ENCODE measurements at places on chromosomes 12 and 14.
A peak's percentile ranks its signal among the peaks of the same experiment; 100 is the strongest.

DNA sequence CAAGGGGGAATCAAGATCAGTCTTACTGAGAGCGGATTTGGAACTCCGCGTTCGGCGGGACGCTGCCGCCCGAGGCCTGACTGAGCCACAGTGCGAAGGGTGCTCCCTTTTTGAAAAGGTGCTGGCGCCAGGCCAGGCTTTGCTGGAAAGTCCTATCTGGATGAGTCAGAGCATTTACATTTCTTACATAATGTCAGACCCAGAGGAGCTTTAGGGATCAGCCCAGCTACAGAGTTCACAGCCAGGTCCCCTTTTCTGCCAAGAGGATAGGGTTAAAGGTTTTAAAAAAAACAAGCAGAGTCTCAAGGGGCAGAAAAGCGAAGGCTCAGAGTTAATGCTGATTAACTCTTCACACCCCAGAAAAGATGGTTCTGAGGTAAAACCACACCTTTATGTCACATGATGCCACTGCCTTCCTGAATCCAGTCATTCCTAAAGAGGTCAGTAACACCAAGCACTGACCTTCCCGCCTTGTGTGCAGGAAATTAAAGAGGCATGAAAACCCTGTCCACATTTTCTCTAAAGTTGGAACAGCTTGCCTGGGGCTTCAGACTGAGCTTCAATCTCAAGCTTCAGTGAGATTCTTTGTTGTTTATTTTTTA, 11.7 kb upstream of the FBXL14 start:
- DNase-seq = peak; percentile 68

DNA sequence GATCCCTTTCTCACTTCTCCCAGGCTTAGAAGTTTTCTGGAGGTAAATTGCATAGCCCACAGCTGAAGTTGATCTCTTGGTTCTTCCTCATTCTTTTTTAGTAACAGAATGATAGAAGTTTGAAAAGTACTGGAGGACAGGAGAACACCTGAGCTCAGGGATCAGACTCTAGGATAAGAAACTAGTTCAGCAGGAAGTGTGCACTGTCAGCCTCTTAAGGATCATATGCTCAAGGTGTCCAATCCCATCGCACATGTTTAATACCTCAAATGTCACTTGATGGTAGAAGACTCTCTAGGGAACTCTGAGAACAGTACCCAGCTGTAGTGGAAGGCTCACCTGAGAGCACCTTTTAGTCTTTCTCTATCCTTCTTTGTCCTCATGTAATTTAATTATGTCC, 14.7 kb upstream of the LIMA1 start:
- DNase-seq = no peak

DNA sequence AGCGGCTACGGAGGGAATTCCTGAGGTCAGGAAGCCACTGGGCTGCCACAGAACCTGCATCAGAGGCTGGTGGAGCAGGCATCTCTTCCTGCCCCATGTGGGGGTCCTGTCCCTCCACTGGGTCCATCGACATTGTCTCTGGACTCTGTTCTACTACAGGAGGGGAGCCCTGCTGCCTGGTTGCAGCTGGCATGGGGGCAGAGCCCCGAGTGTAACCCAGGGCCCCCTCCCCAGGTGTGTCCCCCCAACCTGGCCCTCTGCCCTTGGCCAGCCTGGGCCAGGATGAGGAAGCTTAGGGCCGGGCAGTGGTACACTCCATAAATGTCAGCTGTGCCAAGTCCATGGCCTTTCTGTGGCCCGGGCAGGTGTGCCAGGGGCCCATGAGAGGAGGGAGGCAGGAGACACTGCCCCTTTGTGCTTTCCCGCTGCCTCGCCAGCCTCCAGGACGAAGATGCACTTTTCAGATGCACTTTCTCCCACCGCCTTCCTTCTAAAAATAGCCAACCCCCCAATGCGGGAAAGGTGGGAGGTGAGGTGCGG, 4.0 kb upstream of the EXOC3L4 start:
- DNase-seq = no peak

GRCh38 chr12:23906329-23906728, 43.1 kb downstream of the SOX5 start:
- no peak for DNase-seq

DNA sequence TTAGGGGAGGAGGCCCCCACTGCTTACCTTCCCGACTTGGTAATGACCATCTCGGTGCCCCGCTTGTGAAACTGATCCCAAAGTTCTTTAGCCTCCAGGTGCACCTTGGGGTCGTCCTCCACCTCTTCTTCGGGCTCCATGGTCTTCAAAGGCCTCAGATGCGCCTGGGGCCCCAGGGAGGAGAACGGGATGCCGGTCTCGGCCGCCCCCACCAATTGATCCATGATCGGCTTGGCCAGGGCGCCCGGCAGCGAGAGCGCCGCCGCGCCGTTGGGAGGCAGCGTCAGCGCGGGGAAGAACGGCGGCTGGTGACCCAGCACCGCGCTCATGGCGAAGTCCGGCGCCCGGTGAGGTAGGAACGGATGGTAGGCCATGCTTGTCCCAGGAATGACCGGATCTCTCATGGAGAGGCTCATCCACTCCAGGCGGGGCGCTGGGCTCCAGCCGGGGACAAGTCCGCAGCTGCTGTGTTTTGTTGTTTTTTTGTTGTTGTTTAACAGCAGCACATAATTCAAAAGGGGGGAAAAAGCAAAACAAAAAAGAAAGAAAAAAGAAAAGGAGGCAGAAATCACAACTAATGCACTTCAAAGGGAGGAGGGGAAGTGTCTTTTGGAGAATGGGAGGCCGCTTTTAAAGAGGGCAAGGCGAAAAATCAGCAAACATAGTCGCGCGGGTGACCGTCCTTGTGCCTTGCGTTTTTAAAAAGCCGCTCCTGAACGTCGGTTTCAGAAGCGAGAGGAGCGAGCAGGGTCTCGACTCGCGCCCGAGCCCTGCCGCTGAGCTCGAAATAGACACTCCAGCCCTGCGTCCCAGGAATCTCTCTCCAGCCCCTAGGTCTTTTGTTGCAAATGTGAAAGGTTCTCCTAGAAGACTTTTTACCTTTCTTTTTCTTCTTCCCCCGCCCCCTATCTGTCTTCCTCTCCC, 928 bp downstream of the TBX3 start:
- no peak for DNase-seq

DNA sequence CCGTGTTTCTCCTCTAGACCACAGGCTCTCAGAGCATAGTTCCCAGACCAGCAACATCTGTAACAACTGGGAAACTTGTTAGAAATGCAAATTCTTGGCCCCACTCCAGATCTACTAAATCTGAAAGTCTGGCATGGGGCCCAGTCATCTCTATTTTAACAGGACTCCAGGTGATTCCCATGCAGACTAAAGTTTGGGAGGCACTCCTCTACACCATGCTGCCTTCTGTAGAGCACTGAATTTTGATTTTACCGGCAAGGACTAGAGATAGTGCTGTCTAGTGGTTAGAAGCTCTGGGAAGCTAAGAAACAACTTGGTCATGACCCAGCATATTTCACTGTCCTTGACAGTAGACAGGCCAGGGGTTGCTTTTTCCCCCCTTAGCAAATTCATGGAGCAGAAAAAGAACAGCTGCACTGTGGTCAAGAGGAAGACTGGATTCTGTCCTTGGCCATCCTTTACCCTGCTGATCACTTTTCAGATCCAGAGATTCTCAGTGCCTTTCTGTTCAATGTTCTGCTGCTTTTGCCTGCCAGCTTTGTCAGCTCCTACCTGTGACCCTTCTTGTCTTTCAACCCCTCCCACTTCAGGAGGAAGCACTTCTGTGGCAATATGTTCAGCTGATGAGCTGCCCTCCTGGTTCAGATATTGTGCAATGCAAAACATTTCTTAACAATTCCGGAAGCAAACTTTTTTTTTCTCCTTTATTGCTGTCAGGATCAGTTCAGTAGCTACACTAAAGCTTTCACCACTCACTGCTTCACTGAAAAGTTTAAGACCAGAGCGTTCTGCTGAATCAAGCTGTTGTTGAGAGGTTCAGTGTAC, 133.8 kb upstream of the NUDT4 start:
- no peak for DNase-seq

GRCh38 chr12:22709292-22709691, 84.3 kb downstream of the ETNK1 start:
- no peak for DNase-seq

GRCh38 chr12:82595941-82596340, 90.8 kb upstream of the TMTC2 start:
- no peak for DNase-seq

DNA sequence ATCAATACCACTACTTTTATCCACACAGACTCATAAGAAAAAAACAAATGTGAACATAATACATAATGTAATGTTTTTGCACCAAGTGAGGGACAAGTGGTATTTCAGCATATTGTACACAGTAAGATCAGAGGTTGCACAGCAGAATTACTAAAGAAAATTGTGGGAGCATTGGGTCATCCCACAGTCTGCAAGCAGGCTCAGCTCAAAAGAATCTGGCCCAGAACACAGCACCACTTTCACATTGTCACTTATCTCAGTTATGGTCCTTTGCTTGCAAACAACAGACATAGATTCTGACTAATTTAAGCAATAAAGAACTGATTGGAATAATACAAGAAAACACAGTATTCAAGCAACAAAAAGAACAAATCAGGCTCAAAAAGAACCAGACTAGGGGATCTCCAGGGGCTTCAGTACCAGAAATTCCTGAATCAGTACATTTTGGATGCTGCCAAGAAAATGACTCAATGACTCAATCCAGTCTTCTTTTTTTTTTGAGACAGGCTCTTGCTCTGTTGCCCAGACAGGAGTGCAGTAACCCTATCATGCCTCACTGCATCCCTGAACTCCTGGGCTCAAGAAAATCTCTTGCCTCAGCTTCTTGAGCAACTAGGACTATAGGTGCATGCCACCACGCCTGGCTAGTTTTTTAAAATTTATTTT, 42.9 kb upstream of the EEA1 start:
- no peak for DNase-seq

- no peak for DNase-seq
Measured at GRCh38 chr12:53809005-53809404, 57.2 kb upstream of the CISTR start.

- no peak for DNase-seq
Measured at GRCh38 chr14:37142835-37143401, 29.5 kb downstream of the SLC25A21 start.

- DNase-seq = no peak
Measured at GRCh38 chr12:57835366-57836288, 10.9 kb downstream of the CTDSP2 start.

- DNase-seq = no peak
Measured at GRCh38 chr14:43475757-43476156, 1031.3 kb downstream of the FSCB start.

GRCh38 chr12:51873251-51873994, 14.5 kb upstream of the ANKRD33 start:
- no peak for DNase-seq

GRCh38 chr14:100155049-100155621, 4.3 kb downstream of the DEGS2 start:
- no peak for DNase-seq

DNA sequence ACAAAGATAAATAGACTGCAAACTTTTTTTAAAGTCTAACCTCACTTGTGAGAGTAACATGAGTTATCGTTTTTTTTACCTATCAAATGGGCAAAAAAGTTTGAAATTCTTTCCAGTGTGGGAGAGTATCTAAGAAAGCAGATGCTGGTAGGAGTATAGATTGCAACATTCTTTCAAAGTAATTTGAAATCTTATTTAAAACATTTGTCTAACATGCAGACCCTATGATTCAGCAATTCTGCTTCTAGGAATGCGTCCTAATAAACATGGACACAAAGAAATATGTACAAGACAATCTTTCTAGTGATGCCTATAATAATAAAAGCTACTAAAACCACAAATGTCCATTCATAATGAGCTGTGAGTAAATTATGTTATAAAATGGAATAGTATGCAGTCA, 110.4 kb upstream of the TMCC3 start:
- no peak for DNase-seq

GRCh38 chr14:75299059-75299458, 20.4 kb downstream of the FOS start:
- DNase-seq = no peak

DNA sequence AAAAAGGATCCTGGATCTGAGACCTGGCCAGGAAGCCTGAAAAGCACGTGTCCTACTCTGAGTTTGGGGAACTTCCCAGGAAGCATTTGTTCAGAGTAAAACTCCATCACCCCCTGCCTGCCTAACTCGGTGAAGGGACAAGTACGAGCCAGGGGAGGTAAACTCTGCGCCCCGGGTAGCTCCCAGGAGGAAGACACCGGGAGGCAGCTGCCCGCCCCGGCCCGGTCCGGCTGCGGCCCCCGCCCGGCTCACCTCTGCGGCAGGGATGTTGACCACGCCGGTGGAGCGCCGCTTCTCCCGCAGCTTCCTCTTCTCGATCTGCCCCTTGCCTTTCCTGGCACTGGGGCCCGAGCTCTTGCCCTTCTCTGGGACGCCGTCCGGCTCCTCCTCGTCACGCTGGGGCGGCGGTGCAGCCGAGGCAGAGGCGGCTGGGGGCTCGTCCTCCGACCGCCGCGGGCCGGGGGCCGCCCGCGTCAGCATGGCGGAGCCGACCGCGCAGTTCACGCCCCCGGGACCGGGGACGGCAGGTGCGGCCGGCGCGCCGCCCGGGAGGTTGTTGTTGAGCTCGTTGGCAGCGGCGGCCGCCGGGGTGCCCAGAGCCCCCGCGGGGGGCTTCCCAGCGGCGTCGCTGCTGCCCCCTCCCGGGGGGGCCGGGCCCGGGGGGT, 1.2 kb downstream of the PAWR start:
- DNase-seq = no peak

DNA sequence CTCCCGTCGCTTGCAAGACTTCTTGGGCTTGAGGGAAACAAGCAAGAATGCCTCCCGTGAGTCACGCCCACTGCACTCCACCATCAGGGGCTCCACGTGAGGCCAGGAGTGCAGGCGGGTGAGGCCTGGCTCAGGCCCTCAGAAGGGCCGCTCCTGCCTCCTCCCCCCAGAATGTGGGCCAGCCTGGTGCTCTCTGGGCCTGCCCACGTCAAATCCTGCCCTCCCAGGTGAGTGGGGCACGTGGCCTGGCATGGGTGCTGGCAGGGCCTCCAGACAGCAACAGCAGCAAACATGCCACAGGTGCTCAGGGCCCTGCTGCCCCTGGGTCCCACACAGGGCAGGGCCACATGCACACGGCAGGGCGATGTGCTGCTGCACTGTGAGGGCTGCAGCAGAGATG, 30.6 kb upstream of the BTBD6 start:
- no peak for DNase-seq

GRCh38 chr12:98579347-98579746, 14.1 kb upstream of the SLC25A3 start:
- no peak for DNase-seq

DNA sequence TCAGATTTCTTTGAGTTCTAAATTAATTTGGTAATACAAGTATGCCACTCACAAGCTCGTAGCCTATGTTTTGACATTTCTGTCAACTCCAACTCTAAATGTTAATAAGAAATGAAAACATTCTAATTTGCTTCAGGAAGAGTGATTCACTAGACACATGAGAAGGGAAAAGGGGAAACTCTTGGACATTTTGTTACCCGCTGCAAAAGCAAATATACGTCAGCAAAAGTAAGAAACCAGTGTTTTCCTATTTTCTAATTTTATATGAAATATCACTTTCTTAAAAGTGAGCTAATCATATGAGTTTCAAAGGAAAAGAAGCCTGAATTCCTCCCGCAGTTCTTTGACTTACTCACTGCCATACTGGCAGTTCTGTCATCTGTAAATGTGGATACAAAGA, 162.3 kb downstream of the GRIP1 start:
- DNase-seq = no peak

- no peak for DNase-seq
Measured at GRCh38 chr14:60095781-60096450, 4.2 kb downstream of the PCNX4 start.

- DNase-seq = no peak
Measured at GRCh38 chr14:104599446-104599845, 5.1 kb downstream of the TMEM179 start.
